NCI-H1092 (cell line): ENCODE measurements at places on chromosomes 7 and 10.
A peak's percentile ranks its signal among the peaks of the same experiment; 100 is the strongest.

DNA sequence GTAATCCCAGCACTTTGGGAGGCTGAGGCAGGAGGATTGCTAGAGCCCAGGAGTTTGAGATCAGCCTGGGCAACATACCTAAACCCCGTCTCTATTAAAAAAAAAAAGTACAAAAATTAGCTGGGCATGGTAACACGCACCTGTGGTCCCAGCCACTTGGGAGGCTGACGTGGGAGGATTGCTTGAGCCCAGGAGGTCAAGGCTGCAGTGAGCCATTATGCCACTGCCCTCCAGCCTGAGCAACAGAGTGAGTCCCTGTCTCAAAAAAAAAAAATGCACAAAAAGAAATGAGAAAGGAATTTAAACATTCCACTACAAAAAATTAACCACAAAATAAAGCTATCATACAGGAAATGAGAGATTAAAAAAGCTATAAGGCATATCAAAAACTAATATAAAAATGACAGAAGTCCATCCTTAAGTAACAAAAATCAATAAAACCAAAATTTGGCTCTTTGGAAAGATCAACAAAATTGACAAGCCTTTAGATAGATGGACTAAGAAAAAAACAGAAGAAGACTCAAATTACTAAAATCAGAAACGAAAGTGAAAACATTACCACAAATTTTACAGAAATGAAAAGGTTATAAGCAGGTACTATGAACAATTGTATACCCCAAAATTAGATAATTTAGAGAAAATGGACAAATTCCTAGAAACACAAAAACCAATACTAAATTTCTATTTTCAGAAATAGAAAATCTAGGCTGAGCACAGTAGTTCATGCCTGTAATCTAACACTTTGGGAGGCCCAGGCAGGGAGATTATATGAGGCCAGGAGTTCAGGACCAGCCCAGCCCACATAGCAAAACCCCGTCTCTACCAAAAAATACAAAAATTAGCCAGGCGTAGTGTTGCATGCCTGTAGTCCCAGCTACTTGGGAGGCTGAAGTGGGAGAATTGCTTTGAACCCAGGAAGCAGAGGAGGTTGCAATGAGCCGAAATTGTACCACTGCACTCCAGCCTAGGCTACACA lies 42.4 kb upstream of the NANOS1 start:
- no peak for DNase-seq

- no peak for DNase-seq
Measured at GRCh38 chr7:101804088-101804963, 13.1 kb upstream of the CUX1 start.

DNA sequence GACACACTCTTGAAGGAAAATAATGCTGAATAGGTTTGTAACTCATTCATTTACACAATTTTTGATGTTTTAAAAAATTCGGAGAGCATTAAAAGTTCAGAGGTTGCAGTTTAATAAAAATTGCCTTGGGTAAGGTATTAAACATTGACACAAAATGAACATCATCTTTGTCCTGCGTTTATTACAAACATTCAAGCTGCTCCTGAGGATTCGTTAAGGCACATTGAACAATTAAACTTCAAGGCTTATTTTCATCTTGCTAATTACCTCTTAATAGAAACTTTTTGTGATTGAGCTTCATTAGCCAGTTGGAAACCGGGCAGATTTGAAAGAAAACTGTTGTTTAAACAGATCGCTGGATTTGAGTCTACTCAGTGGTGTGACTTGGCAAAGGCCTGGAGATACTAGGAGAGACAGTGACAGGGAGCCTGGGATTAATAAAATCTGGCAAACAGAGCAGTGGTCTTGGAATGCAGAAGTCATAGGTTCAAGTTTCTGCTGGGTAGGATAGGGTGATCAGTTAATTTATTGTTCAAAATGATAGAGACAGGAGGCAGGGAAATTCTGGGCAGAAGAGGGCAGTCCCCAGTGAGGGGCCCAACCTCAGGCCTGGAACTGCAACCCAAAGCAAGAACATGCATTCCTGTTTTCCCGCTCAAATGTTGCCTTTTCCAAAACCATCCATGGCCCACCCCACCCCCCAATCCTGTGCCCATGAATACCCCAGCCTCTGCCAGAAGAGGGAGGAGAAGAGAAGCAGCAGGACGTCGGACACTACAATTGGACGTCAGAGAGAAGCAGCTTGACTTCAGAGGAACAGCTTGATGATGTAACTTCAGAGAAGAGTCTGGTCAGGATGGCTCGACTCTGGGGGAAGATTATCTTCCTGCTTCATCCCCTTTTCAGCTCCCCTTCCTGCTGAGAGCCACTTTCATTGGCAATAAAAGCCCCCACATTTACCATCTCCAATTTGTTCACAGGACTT lies 43.5 kb upstream of the SLC35G1 start:
- DNase-seq = no peak

DNA sequence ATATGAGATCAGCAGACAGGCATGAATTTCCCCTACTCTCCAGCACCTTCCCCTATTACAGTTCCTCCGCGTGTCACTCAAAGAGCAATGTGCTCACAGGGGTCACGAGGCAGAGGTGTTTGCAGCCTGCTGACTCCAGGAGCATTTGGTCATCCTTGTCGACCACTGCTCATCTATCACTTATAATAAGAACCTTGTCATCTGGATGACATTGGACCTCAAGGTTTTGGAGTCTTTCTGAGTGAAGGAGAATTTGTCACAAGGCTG lies 32.9 kb upstream of the PLPP4 start:
- no peak for DNase-seq

- DNase-seq = no peak
Measured at GRCh38 chr10:6990891-6991290, 410.8 kb upstream of the PRKCQ start.

GRCh38 chr10:102593074-102593803 lies 51.0 kb upstream of the TRIM8 start:
- no peak for DNase-seq

DNA sequence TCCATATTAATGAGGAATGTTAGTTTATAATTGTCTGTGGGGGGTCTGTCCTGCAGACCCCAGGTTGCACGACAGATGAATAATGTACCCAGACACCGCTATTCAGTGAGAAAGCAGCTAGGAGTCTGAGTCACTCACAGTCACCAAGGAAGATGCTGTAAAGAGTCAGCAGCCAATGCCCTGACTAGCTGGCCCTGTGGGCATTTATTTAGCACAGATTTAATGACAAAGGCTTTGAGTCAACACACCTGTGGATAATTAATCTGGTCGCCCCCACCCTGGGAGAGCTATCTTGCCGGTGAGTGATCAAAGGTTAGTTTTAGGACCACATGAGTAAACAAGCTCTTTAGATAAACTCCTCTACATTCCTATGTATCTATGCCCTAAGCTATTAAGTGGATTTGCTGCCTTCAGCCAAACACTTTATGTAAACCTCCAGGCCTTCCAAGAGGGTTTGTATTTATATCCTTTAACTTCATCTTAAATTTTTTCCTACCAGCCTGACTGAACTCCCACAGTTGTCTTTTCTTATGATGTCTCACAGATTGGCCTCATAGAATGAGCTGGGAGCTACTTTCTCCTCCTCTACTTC lies 180.0 kb upstream of the ADCY1 start:
- DNase-seq = no peak

DNA sequence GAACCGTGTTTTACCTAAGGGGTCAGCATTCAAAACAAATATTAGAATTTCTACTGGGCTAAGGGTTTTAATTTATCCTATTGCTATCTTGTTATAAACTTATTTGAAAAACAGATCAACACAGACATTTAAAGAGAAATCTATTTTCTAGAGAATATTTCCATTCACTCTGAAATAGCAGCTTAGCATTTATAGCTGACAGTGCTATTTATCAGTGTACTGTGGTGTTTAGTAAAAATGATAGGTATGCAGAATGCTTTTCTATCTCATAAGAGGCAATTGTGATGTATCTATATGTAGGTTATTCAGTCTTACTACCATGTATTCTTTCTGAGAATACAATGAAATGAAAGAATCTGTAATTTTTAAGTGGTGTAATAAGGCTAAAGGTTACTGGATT lies 1077.4 kb downstream of the REEP3 start:
- DNase-seq = no peak

GRCh38 chr7:113831556-113831955 lies 87.3 kb downstream of the PPP1R3A start:
- no peak for DNase-seq

- DNase-seq = no peak
Measured at GRCh38 chr7:19920705-19921104, 147.3 kb upstream of the TMEM196 start.

- no peak for DNase-seq
Measured at GRCh38 chr7:23450518-23450917, 19.8 kb downstream of the IGF2BP3 start.

DNA sequence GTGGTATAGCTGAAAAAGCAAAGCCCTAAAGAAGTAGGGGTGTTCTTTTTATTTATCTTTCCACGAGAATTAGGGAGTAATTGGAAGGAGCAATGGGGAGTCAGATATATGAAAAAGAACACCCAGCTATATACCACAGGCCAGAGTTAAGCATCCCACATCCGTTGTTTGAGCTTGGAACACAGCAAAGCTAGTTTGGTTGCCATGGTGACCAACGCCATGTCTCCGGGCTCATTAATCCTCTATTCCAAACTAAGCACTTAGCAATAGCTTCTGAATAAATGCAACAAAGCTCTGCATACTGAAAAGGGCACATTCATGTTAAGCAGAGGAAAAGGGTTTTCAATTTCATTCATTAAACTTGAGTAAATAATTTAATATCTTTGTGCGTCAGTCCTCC lies 23.5 kb downstream of the ASB4 start:
- peak; percentile 90 for DNase-seq

DNA sequence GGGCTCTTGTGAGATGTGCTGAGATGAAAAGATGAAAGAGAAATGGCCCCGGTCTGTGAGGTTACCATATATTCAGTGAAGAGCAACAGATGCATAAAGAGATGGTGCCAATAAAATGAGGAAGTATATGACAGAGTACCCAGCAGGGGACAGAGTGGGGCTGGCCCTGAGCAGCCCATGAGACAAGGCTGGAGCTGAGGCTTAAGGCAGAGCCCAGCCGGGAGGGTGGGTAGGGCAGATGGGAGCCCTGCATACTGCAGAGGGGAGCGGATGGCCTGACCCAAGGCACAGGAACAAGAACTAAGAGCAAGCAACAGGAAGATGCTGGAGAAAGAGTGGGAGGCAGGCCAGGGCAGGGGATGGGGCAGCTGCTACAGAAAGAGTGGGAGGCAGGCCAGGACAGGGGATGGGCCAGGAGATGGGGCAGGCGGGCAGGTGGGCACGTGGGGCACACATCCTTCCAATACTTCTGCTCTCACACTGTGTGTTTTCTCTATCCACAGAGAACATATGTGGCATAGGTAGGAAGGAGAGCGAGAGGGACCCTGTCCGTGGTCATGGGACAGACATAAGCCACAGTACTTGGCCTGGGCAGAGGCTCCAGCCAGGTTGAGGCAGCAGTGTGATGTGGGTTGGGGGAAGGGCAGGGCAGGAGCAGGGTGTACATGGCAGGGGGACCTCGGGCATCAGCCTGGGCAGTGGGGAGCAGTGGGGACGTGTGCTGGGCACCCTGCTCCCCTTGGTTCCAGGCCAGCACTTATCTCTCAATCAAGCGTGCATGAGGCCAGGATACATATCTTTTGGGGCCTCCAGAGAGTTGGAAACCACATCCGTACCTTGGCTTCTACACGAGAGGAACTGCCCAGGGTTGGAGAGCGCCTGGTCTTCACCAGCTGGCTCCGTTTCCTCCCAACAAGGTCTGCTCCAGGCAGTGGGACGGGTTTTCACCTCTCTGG lies 91.6 kb upstream of the IKZF1 start:
- DNase-seq = no peak

DNA sequence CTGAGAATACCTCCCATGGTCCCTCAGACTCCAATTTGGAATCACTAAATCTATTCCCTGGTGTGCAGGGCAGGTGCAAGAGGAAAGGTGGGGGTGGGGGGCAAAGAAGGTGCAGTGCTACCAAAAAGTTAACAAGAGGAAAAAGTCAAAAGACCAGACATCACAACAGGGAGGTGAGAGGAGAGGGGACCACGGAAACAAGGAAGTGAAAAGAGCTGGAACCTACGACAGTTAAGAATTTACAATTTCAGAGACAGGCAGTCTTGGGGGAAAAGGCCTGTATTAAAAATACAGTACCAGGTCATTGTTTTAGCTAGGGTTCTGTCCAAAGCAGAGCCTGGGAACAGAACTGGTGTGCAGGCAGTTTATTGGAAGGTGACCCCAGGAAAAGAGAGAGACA lies 14.6 kb downstream of the ITGB1 start:
- DNase-seq = no peak

- DNase-seq = no peak
Measured at GRCh38 chr7:1243964-1244416, 11.3 kb downstream of the UNCX start.

DNA sequence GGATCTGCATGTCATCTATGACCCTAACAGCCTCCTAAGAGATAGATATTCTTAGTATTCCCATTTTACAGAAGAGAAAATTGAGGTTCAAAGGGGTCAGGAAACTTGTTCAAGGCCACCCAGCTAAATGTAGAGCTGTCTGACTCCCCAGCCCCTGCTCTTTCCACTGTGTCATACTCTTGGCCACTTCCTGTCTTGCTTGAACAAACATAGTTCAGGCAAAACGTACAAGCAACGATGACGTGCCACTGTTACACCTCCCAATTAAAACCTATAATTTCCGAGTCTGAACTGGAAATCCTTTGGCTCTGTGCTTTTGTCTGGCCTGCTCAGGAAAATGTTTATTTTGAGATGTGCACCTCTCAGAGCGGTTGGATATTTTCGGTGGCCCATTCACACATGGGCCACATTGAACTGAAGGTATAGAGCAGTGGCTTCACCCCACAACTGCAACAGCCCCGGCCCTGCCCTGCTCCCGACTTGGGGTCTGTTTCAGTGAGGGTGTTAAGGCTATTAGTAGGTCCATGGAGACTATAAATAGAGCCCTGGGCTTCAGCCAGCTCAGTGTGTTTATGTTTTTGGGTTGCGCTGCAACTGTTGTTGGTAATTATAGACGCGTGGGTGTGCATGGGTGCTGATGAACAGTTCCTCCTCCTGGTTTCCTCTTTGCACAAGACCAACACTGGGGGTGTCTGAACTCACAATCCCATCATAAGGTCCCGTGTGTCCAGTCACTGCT lies 172.3 kb upstream of the ADO start:
- no peak for DNase-seq

- DNase-seq = no peak
Measured at GRCh38 chr7:46993396-46993795, 588.5 kb downstream of the TNS3 start.

GRCh38 chr10:30747633-30748032 lies 118.1 kb upstream of the LYZL2 start:
- DNase-seq = no peak

DNA sequence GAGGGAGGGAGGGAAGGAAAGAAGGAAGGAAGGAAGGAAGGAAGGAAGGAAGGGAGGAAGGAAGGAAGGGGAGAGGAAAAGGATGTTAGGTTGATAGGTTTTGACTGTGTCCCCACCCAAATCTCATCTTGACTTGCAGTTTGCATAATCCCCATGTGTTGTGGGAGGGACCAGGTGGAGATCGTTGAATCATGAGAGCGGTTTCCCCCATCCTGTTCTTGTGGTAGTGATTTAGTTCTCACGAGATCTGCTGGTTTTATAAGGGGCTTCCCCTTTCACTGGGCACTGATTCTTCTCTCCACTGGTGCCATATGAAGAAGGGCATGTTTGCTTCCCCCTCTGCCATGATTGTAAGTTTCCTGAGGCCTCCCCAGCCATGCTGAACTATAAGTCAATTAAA lies 15.1 kb upstream of the NUDCD3 start:
- DNase-seq = no peak

- DNase-seq = no peak
Measured at GRCh38 chr7:55326081-55326835, 38.9 kb upstream of the LANCL2 start.
